ENCODE measurements at places on chromosomes 7 and 10.
A peak's percentile ranks its signal among the peaks of the same experiment; 100 is the strongest.

DNA sequence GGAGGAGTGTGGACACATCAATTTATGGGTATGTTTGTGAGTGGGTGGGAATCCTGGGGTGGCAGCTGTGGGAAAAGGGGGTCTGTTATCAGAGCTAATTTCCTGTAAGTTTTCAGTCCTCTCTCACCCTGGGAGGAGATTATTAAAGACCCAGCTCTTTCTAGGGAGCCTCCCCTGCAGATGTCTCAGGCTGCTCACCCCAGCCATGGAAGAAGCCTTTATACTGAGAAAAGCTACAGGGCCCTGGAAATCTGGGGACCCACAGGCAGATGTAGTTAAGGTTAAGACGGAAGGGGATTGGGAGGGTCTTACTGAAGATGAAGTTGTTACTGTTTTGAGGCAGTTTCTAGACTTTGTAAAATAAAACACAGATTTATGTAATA lies 4.6 kb downstream of the ZNF680 start:
- no peak for DNase-seq

- DNase-seq, result peak; percentile 32
Measured at GRCh38 chr7:12715372-12716133, 28.1 kb downstream of the ARL4A start.

DNA sequence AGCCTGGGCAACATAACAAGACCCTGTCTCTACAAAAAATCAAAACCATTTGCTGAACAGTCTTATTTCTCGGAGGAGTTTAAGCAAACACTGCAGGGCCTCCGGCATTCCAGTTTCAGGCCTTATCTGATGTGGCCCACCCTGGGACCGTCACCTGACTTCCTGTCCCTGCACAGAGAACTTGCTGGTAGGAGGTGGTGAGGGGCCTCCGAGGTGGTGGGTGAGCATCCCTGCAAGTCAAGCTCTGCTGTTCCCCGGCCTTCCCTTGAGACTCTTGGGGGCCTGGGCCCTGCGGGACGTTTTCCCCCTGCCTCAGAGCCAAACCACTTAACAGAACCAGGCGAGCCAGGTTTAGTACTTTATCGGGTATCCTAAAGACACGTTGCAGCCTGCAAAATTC lies 44.5 kb upstream of the AP5Z1 start:
- no peak for DNase-seq

DNA sequence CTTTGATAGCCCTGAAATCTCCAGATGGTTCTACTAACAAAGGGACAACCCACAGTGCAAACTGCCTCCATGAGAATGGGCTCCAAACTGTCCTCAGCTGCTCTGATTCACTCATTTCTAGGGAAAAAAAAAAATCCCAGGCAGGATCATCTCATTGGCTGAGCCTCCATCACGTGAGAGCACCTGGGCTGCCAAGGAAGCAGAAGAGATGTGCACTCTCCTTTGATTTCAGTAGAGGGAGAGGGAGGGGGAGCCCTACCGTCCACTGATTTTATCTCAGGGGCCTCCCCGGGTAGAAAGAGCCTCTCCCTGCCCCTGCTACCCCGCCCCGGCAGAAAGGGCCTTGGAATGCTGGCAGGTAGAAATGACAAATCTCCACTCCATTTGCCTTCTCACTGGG lies 725.4 kb downstream of the PHTF2 start:
- no peak for DNase-seq

- peak; percentile 31 for DNase-seq
Measured at GRCh38 chr7:12111422-12112405, 99.4 kb upstream of the TMEM106B start.

DNA sequence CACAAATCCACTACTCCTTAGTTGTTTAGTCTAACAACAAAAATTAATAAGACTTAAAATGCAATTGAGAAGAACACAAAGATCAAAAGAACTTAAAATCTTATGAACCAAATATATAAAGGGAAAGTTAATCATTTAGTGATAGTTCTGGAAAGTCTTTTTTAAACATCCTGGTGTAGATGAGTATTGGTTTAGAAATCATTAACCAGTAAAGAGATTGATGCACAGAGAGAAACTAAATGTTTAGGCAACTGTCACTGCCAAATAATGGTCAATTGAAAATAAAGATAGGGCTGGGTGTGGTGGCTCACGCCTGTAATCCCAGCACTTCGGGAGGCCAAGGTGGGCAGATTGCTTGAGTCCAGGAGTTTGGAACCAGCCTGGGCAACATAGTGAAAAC lies 44.9 kb downstream of the SP8 start:
- no peak for DNase-seq

DNA sequence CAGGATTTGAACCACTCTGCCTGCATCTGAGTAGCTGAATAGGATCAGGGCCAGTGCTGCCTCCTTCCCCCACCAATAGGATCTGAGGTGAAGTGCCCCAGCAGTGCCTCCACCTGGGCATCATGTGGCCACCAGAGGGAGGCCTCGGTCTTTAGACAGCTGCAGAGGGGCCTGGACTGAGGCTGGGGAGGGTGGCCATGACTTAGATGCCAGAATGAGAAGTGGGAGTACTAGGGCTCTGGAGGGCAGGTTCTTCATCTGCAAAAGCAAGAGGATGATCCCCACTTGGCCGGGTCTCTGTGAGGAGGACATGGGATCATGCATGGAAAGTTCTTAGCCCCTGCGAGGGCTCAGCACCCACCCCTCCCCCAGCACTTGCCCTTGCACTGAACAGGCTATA lies 56.9 kb downstream of the NEUROG3 start:
- DNase-seq, result no peak

DNA sequence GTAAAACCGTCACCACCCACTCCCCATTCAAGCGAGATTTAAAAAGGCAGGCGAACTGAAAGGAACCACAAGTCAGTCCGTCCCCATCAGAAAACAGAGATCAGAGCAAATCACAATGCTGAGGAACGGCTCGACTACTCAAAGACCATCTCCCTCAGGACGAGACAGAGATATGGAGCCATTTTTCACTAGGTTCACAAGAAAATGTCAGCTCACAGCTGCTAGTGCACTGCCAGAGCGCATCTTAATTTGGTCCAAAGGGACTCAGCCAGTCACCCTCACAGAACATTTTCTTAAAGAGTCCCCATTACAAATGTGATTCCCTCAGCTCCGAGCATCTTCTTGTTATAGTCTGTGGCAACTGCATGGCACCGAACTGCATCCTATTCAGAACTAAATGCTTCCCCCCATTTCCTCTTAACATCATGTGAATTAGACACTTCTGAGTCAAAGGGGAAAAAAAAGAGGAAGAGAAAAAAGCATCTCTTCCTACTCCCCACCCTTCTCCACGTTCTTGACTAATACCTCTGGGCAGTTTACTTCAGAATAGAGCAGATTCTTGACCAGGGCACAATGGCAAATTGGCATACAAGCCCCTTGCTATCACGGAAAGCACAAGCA lies 683.9 kb downstream of the MAGI2 start:
- peak; percentile 27 for DNase-seq

- peak; percentile 70 for DNase-seq
Measured at GRCh38 chr7:131602304-131602993, 46.0 kb upstream of the PODXL start.

DNA sequence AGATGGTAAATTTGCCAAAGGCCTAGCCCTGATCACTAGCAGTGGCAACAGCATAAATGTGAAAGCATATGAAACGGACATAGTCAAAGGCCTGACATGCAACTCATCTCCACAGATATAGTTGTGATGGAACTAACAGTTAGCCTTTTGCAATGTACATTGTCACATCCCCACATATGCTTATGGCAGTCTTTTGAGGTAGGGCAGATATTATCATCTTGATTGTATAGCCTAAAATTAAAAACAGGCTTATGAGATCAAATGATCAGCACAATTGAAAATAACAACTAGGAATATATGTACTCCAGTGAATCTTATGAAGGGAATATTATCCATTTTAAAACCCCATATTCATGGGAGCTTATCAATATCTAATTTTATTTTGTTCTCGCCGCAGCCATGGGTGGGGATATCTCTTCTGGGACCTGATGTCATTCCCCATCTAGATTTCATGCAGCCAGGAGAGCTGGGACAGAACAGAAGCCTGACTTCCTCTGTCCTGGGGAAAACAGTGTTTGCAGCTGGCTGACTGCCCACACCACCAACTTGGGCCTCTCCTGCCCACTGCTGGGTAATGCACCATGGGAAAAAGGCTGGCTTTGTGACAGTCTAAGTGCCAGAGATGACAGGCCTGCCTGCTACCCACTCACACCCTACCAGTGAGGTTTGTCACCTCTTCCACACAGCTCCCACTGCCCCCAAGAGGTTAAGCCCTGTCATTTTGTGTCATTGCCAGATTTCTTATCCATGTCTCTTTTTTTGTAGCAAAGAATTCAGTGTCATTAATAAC lies 180.2 kb upstream of the FZD1 start:
- no peak for DNase-seq

- no peak for DNase-seq
Measured at GRCh38 chr7:90311175-90311574, 9.9 kb downstream of the FAM237B start.

- no peak for DNase-seq
Measured at GRCh38 chr10:5616836-5617235, 49.6 kb downstream of the ASB13 start.

DNA sequence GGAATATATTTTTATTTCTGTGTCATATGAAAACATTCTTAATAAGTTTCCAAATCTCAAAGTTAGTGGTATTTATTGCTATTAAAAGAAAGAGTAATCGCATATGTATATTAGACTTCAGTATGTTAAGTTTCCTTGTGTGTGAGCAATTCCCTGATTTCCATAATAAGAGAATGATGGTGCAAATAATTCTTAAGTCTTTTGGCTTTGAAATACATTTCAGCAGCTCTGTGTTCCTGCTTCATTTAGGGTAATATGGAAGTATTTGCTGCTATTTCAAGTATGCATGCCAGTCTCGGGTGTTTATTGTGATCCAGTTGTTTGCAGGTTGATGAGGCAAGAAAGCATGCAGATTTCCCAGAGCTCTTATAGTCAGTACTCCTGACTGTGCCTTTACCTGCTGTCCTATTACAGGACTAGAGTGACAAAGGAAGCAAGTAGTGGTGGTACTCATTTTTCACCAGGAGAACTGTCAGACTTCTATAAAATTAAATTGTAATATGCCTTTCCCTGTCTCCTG lies 43.7 kb downstream of the FGFBP3 start:
- no peak for DNase-seq

DNA sequence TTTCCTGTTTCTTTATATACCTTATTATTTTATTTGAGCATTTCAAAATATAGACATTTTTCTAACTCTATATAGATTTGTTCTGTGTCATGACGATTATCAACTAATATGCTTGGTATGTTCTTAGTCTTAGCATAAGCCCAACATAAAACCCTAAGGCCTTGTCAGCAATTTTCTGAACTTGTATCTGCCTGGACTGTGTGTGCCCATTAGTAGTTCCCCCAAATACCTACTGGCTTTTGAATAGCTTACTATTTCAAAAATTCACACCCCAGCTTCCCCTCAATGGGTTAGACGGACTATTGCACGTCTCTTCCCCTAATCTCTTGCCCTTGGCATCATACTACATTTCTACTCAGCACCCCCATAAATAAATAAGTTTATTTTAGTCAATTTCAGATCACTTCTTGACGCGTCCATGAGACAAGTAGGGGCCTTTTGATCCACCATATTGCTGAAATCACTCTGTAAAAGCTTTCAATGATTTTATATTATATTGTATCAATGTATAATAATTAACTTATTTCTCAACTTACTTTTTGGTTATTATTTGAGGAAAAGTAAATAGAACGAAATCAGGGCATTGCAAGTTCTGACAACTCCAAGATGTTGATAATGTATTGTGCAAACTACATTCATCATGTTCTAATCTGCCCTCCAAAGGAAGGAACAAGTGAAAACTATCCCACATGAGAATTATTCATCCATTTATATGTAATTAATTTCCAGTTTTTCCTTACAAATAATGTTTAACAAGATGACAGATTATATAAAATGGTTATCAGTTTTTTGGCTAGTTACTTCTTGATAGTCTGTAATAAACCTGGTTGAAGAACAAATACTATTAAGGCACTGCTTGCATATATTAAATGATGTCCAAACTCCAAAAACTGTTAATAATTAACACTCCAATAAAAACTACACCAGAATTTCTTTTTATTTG lies 1.1 kb upstream of the AKR1C3 start:
- no peak for DNase-seq

DNA sequence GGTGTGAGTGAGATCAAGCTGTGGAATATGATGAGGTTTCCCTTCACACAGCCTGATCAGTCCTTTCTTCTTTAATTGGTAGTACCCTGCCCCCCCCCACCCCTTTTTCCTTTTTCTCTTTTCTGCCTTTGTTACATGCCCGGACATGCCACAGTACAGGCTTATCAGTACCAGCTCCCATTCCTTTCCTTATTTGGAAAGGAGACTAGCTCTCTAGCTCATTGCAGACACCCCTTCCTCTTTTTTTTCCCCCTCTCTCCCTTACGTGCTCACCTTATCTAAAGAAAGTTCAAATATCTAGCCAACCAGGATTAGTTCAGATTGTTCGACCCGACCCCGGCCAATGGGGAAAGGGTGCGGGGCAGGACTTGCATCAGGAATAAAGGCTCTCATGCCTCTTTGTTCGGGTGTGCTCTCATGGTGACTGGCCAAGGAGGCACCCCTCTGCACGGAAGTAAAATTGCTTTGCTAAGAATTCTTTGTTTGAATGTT lies 230.4 kb downstream of the ACTR3B start:
- DNase-seq, result no peak

GRCh38 chr7:117119192-117119924 lies 166.1 kb downstream of the ST7 start:
- peak; percentile 26 for DNase-seq

GRCh38 chr10:127874671-127875448 lies 17.9 kb downstream of the CLRN3 start:
- DNase-seq, result no peak

DNA sequence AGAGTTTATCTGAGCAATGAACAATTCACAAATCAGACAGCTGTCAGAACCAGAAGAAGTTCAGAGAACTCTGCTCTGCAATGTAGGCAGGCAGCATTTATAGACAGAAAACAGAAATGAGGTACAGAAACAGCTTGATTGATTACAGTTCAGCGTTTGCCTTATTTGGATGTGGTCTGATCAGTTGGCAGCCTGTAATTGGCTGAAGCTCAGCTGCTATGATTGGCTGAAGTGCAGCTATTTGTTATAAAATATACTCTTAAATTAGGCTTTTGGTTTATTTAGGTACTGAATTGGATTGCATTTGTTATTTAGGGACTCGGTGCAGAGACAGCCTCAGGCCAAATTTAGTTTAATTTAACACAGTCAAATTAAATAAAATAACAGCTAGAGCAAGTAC lies 85.8 kb upstream of the JAZF1 start:
- no peak for DNase-seq

DNA sequence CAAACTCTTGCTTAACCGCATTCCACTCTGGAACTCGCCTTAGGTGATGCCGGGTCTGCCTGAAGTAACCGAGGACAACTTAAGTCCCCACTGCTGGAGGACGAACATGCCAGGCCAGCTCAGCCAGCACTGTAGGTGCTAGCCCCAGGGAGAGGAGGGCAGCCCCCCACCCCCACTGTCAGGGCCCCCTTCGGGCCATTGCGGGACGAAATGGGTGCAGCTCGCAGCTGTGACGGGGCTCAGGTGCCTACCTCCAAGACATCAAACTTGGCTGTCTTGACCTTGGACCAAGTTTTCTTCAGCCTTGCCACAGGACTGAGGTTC lies 60.4 kb downstream of the CSGALNACT2 start:
- DNase-seq, result no peak
